ENCODE measurements at places on chromosomes 4 and X.
A peak's percentile ranks its signal among the peaks of the same experiment; 100 is the strongest.

DNA sequence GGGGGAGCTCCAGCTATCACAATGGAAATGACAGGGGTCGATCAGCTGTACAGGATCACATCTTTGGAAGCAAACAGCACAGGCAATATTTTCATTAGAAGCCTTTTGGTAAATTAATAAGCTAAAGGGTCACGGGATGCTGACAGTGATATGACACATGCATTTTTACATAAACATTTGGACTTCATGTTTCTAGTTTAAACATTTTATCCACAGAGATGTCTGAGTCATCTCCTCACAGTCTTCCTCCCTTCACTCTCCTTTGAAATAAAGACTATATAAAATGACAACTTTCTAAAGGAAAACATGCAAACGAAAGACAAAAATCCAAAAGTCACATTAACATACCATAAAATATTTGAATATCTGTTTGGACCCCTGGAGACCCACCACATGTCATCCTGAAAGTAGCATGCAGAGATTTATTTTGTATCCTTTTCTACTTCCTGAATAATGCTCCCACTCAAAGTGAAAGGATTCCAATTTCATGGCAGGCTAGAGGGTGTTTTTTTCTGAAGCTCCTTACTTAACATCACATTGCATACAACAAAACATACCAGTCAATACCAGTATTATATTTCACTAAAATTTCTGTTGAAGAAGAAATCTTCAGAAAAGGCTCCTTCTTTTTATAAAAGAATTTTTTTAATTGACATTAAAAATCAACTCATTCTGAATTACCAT, 200.1 kb upstream of the PPARGC1A start:
- H3K36me3 ChIP-seq, result no peaks in the 10 kb centered on the region
- no peaks in the 10 kb centered on the region for H3K27me3 ChIP-seq
- DNase-seq, result peak; percentile 29
- peak overlapping the region; percentile 85 for H3K4me3 ChIP-seq
- H3K4me1 ChIP-seq, result peaks cover 41% of the 10 kb centered on the region
- peak overlapping the region; percentile 61 for H3K27ac ChIP-seq

DNA sequence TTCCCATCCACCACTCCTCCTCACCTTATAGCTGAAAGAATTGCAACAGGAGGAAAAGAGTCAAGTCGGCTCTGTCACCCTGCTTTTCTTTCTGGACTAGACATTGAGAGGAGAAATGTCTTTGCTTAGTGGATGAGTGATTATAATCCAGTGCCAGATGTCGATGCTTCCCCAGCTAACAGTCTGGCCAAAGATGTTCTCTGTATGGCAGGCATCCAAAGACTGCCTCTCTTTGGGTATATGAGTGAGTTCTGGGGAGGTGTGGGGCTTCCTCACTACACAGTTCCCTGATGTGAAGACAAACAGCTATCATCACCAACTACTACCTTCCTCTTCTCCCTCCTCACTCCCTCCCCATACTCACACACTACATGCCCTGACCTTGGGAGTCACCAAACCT, 90.9 kb downstream of the COMMD8 start:
- no peak for DNase-seq
- 0 out of 2 replicates have a peak, but pooled peaks cover 5% of the 10 kb centered on the region for H3K4me1 ChIP-seq
- no peak overlapping the region for H3K4me3 ChIP-seq
- no peaks in the 10 kb centered on the region for H3K36me3 ChIP-seq
- peaks cover 5% of the 10 kb centered on the region for H3K27me3 ChIP-seq
- H3K27ac ChIP-seq, result no peak overlapping the region

- no peak for DNase-seq
- H3K27ac ChIP-seq, result no peak overlapping the region
- H3K27me3 ChIP-seq, result peaks cover 8% of the 10 kb centered on the region
- no peak overlapping the region for H3K4me3 ChIP-seq
Observed at GRCh38 chrX:720250-720649, 89.7 kb downstream of the SHOX start.

DNA sequence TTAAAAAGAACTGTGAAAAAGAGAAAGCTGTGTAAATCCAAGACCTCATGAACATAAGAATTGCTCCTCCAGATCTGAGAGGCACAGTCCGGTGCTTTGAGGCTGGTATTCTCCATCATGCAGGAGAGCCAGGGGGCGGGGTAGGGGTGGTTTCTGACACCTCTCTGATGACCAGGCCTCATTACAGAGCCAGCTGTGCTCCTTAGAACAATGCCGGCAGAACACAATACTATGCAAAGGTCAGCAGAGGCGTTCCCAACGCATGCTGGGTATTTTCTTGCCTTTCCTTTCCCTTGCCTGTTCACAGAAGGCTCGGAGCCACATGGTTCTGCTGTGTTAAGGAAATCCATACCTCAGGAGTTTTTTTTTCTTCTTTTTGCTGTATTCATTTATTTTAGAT, 91.2 kb upstream of the SOD3 start:
- no peak overlapping the region for H3K4me3 ChIP-seq
- no peaks in the 10 kb centered on the region for H3K36me3 ChIP-seq
- no peaks in the 10 kb centered on the region for H3K4me1 ChIP-seq
- peaks cover 9% of the 10 kb centered on the region for H3K27me3 ChIP-seq

DNA sequence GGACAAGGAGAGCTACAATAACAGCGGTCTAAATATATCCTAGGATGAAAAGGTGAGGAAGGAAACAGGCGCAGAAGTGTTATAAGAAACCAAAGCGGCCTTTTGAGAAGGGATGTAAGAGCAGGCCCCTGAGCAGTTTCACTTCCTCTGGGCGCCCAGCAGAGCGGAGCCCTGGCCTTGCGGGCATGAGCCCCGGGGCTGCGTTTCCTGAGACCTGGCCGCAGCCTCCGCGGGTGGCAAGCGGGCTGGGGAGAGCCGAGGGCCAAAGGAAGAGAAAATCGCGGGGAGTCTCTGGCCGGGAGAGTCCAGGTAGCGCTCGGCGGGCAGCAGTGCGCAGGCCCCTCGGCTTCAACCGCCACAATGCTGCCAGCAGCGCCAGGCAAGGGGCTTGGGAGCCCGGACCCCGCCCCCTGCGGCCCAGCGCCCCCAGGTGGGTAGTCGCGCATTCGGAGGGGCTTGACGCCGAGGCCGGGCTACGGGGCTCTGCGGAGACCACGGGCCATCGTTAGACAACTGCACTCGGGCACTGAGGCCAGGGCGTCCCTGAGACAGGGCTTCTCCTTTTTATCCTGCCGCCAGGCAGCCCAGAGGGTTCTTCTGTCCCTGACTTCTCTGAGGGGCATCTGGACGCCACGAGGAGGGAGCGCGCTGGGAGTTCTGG, at the start of gene BANK1:
Gene BANK1 (plus strand): TSS at position 210 of the 661 bp plus-strand sequence. CDS start 151 bp downstream, at position 361.
- DNase-seq, result no peak
- peaks cover 12% of the 10 kb centered on the region for H3K4me1 ChIP-seq
- peaks cover 5% of the 10 kb centered on the region for H3K27me3 ChIP-seq
- H3K4me3 ChIP-seq, result peak within 1 kb of the TSS; percentile 82

- H3K27me3 ChIP-seq, result no peaks in the 10 kb centered on the region
- H3K4me3 ChIP-seq, result no peak overlapping the region
- H3K27ac ChIP-seq, result no peak overlapping the region
- no peak for DNase-seq
- no peaks in the 10 kb centered on the region for H3K36me3 ChIP-seq
Observed at GRCh38 chrX:133179500-133179899, 38.7 kb downstream of the TFDP3 start.

DNA sequence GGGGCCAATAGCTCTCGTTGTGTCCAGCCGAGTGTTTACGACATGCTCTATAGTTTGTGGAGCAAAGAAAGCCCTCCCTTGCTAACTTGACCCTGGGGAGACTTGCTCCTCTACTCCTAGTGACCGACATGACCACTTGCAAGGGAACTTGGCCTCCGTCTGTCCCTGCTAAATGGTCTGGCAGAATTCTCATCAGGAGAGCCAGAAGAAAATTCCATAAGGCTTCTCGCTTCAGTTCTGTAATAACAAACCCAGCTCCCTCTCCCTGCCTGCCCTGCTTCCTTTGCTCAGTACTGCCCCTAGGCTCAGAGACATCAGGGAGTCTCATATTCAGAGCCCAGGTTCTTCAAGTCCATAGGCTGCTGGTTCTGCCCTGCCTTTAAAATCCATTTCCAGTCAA, 13.0 kb downstream of the DOCK11 start:
- no peak overlapping the region for H3K27ac ChIP-seq
- DNase-seq, result no peak
- H3K4me1 ChIP-seq, result peaks cover 10% of the 10 kb centered on the region
- peaks cover 7% of the 10 kb centered on the region for H3K36me3 ChIP-seq

DNA sequence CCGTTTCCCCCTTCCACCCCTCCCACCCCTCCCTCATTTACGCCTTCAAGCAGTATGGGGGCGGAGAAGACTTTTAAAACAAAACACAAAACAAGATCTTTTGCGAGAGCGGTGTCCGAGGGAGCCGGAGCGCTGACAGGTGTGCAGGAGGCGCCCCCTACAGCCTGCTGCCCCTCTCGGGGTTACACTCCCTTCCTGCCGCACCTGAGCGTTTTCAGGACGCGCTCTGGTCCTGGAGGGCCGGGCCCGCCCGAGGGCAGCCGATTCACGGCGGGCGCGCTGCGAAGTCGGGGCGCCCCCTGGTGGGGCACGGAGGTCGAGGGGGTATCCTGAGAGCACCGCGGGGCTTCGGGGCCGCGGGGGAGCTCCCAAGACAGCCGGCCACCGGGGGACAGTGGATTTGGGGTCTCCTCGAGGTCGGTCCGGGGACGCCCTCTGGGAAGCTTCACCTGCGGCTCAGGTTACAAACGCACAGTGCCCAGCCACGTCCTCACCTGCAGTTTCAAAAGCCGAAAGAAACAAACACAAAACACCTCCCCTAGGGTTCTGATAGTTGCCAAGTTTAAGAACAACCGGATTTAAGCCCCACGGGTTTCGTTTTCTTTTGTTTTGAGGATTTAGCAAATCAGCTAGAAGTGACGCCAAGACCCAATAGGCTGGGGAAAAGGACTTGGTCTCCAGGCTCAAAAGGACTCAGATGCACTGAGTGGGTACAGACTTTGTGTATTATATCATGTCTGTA, 8.0 kb upstream of the NEUROG2 start:
- DNase-seq, result no peak
- H3K27ac ChIP-seq, result no peak overlapping the region
- peaks cover 43% of the 10 kb centered on the region for H3K4me1 ChIP-seq
- H3K4me3 ChIP-seq, result peak overlapping the region; percentile 87
- peaks cover 44% of the 10 kb centered on the region for H3K27me3 ChIP-seq

GRCh38 chr4:61301271-61301670, 101.1 kb downstream of the ADGRL3 start:
- no peak overlapping the region for H3K27ac ChIP-seq
- no peak for DNase-seq
- H3K4me3 ChIP-seq, result no peak overlapping the region
- H3K4me1 ChIP-seq, result no peaks in the 10 kb centered on the region
- H3K27me3 ChIP-seq, result no peaks in the 10 kb centered on the region

DNA sequence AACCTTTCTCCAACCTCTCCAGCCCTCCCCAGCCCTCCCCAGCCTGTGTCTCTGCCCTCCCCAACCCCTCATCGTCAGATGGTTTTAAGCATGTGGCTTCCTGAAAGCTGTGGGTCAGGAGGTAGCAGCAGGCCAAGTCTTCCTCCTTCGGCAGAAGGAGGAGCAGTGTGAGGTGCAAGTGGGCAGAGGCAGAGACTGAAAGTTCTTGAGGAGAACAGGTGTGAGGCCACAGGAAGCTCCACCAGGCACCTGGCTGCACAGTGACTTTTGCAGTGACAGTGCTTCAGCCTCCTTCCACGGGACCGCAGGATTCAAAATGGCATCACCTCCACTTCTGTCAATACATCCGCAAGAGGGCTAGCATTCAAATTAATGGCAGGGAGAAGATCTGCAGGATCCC, 203.9 kb upstream of the LEF1 start:
- H3K36me3 ChIP-seq, result no peaks in the 10 kb centered on the region
- no peaks in the 10 kb centered on the region for H3K4me1 ChIP-seq
- H3K27ac ChIP-seq, result no peak overlapping the region
- peaks cover 44% of the 10 kb centered on the region for H3K27me3 ChIP-seq
- DNase-seq, result no peak

DNA sequence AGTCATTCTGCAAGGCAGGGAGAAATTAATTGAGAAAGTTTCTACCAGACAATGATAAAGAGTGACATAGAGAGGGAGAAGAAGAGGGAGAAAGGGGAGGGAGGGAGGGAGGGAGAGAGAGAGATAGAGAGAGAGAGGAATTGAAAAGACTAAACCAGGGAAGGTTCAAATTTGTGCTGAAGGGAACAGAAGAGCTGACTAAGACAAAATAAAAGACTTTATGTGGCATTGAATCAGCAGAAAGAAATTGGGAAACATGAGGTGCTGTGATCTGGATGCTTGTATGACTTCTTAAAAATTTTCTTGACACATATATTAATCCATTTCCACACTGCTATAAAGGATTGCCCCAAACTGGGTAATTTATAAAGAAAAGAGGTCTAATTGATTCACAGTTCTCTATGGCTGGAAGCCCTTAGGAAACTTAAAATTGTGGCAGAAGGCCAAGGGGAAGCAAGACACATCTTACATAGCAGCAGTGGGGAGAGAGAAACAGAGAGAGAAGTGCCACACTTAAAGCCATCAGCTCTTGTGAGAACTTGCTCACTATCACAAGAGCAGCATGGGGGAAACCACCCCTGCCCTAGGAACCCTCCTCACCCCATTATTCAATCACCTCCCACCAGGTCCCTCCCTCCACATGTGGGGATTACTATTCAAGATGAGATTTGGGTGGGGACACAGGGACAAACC, 13.5 kb upstream of the CXCL6 start:
- peaks cover 14% of the 10 kb centered on the region for H3K4me1 ChIP-seq
- H3K27me3 ChIP-seq, result no peaks in the 10 kb centered on the region
- DNase-seq, result no peak

- no peak overlapping the region for H3K4me3 ChIP-seq
- no peaks in the 10 kb centered on the region for H3K27me3 ChIP-seq
- H3K4me1 ChIP-seq, result peaks cover 56% of the 10 kb centered on the region
- H3K27ac ChIP-seq, result no peak overlapping the region
- no peaks in the 10 kb centered on the region for H3K36me3 ChIP-seq
Observed at GRCh38 chr4:87236861-87237260, 16.4 kb upstream of the KLHL8 start.

GRCh38 chr4:185317880-185318279, 77.8 kb downstream of the LRP2BP start:
- H3K27me3 ChIP-seq, result no peaks in the 10 kb centered on the region
- H3K36me3 ChIP-seq, result peaks cover 48% of the 10 kb centered on the region
- peaks cover 18% of the 10 kb centered on the region for H3K4me1 ChIP-seq
- no peak overlapping the region for H3K4me3 ChIP-seq
- H3K27ac ChIP-seq, result no peak overlapping the region
- DNase-seq, result no peak

GRCh38 chr4:176300565-176300964, 19.2 kb upstream of the SPCS3 start:
- H3K27me3 ChIP-seq, result no peaks in the 10 kb centered on the region
- H3K4me1 ChIP-seq, result peaks cover 45% of the 10 kb centered on the region
- H3K27ac ChIP-seq, result no peak overlapping the region
- H3K36me3 ChIP-seq, result no peaks in the 10 kb centered on the region
- no peak overlapping the region for H3K4me3 ChIP-seq

GRCh38 chr4:1488831-1489638, 82.8 kb upstream of the NKX1-1 start:
- DNase-seq, result no peak
- no peak overlapping the region for H3K27ac ChIP-seq
- H3K36me3 ChIP-seq, result peaks cover 11% of the 10 kb centered on the region
- peaks cover 9% of the 10 kb centered on the region for H3K27me3 ChIP-seq

- H3K4me3 ChIP-seq, result no peak overlapping the region
- H3K36me3 ChIP-seq, result peaks cover 13% of the 10 kb centered on the region
- no peak overlapping the region for H3K27ac ChIP-seq
- peaks cover 23% of the 10 kb centered on the region for H3K4me1 ChIP-seq
Observed at GRCh38 chr4:41692717-41693345, 55.7 kb downstream of the PHOX2B start.

GRCh38 chr4:88965053-88965452, 91.9 kb downstream of the FAM13A start:
- H3K27ac ChIP-seq, result peak overlapping the region; percentile 27
- no peak overlapping the region for H3K4me3 ChIP-seq
- no peaks in the 10 kb centered on the region for H3K27me3 ChIP-seq
- H3K4me1 ChIP-seq, result peaks cover 31% of the 10 kb centered on the region

GRCh38 chr4:165190591-165191347, 16.6 kb upstream of the KLHL2 start:
- H3K36me3 ChIP-seq, result no peaks in the 10 kb centered on the region
- H3K4me1 ChIP-seq, result no peaks in the 10 kb centered on the region
- H3K27ac ChIP-seq, result no peak overlapping the region

Measured in HFFc6 (cell line).